ENCODE measurements at places on chromosomes 6 and 20.
A peak's percentile ranks its signal among the peaks of the same experiment; 100 is the strongest.

- no peak for DNase-seq
Measured at GRCh38 chr20:52484438-52484837, 292.9 kb upstream of the ZFP64 start.

- DNase-seq: no peak
Measured at GRCh38 chr6:37373822-37374471, 20.2 kb downstream of the RNF8 start.

GRCh38 chr20:2172305-2173175 is 70.9 kb downstream of the STK35 start:
- DNase-seq: peak; percentile 44

GRCh38 chr6:147849401-147850330 is 341.2 kb downstream of the SAMD5 start:
- DNase-seq: no peak

DNA sequence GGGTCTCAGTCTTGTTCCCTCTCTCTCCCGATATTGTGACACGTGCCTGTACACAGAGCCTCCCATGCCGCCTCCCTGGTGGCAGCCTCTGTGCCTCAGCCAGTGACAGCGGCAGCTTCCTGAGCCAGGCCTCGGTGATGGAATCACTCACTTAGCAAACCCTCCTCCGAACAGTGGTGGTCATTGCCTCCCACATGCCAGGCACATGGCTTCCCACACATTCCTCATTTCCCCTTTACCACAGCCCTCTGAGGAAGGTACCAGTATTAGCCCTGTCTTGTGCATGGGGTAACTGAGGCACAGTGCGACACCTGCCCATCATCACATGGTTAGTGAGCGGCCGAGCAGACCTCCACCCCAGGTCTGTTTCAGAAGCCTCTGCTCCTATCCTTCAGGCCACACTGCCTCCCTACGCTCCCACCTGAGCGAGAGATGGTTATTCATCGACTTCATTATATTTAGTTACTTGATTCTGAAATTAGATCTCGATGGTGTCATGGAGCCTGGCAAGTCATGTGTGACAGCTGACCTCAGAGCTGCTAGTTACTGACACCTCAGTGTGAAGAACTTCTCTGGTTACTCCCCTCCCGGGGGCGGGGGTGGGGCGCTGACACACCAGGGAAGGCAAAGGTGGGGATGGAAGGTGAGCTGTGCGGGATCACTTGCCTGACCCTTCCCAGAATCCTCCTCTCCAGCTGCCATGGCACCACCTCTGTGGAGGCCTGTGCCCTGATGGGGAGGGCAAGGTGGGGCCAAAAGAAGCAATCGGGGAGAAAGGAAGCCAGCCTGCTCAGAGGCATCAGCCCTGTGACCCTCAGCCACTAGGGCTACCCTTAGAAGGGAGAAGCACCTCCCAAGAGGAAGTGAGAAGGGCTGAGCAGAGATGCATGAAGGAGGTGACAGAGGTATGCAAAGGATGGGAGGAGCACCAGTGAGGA is 17.9 kb downstream of the MDGA1 start:
- no peak for DNase-seq

GRCh38 chr6:5422321-5422915 is 161.1 kb downstream of the FARS2 start:
- DNase-seq: no peak

DNA sequence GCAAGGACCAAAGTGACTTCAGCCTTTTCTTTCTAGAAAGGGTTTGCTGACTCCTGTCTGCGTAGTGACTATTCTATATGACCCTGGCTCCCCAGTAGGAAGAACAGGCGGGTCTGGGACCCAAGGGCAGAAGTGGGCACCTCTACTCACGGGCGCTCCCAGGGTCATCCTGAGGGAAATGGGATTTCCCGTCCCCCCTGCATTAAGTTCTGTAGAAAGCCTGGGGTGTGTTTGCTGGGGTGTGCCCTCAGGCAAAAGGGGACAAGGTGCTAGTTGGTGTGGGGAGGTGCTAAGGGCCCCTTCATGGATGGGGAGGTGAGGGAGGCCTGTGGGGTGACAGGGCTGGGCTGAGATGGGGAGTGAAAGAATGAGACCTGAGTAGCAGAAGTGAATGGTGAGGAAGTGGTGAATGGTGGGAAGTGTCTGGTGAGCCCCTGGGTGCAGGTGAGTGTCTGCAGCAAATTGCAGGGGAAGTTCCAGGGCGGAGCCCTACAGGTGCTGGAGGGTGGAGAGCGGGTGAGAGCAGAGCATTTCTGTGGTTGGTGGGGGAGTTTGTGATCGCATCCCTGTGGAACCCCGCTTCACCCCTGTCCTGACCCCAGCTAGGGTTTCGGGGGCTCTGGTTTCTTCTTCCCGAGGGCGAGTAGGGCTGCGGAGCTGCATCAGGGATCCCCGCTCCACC is 21.1 kb downstream of the RAET1L start:
- no peak for DNase-seq

- no peak for DNase-seq
Measured at GRCh38 chr6:13688692-13689196, 22.9 kb downstream of the RANBP9 start.

DNA sequence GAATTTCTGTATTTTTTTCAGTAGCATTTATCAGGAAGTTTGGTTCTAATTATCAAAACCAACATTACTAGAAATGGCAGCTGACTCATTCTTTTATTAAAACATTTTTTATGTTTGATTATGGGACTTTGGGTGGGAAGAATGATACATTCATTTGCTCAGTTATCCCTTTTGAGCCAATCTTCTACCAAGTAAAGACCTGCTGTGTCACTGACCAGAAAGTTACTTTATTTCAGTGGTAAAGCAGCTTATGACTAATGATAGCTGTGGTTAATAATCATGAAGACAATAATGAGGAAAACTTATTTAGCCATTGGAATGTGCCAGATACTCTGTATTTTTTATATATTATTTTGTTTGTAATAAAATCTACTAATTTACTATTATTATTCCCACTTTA is 142.3 kb downstream of the FARS2 start:
- DNase-seq: no peak

DNA sequence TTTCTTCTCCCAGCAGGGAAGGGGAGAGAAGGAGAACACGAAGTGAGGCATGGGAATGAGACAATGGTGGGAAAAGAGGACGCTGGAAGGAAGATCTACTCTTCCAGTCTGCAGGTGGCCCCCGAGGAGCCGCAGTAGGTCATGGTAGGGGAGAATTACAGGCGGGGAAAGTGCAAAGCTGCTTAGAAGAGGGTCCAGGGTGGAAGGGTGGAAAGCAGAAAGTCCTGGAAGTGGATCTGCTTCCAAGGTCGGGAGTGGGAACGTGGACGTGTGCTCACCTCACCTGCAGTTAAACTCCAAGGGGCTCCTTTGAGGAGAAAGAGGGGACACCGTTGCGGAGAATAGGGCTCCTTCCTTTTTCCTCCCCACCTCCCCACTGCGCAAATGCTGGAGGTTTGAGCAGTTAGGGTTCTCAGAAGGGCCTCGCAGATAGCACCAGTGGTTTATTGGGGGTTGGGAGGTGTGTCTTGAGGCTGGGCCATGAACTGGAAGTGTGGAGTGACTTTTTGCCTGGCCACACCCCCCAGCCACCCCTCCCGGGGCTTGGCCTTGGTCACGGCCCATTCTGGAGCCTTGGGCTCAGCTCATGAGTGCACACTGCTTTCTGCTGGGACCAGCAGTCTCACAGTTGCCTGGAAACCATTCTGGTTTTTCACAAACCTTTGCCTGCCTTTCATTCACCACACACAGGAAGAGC is 100.4 kb upstream of the MLN start:
- peak; percentile 42 for DNase-seq

GRCh38 chr6:28266962-28267694 is at the start of gene ZSCAN26:
ZSCAN26 (plus strand) TSS chr6:28267143; CDS start chr6:28271920, 4,777 bp downstream.
- peak; percentile 73 for DNase-seq

GRCh38 chr6:107156617-107157016 is 41.3 kb upstream of the BEND3 start:
- DNase-seq: no peak

- no peak for DNase-seq
Measured at GRCh38 chr20:15138548-15139126, 801.2 kb upstream of the FLRT3 start.

DNA sequence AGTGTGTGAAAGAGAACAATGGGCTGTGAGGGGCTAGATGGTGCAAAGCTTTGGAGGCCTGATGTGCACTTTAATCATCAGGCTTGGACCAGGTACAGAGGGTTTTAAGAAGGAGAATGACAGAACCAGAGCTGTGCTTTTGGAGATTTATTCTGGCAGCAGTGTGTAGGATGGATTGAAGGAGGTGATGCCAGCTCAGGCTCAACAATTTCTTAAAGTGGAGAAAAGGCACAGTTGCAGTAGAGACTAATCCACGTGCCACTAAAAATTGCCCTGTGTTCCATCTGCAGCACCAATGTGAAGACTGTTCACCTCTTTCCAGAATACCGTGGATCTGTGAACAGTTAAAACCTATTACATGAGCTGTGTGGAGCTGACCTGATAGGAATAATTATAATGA is 134.7 kb downstream of the FUT9 start:
- no peak for DNase-seq

- no peak for DNase-seq
Measured at GRCh38 chr6:127342296-127342945, 988 bp downstream of the ECHDC1 start.

GRCh38 chr20:2760297-2760951 is 40.0 kb downstream of the CPXM1 start:
- no peak for DNase-seq

DNA sequence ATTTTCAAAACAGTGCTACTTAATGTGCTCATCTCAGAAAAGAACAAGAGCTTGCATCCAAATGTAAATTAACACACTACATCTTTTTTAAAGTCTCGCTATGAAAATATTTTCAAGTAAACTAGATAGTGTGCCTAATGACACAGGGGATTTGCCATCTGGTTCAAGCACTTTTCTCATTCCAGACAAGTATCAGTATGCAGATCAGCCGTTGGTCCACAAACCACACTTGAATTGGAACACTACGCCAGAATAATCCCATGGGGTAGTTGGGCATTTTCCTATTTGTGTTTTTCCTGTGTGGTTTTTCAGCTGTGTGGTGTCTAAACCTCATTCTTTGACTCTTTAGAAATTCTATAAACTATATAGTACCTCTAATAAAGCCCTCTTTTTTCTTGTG is 256.2 kb downstream of the EPHA7 start:
- DNase-seq: no peak

DNA sequence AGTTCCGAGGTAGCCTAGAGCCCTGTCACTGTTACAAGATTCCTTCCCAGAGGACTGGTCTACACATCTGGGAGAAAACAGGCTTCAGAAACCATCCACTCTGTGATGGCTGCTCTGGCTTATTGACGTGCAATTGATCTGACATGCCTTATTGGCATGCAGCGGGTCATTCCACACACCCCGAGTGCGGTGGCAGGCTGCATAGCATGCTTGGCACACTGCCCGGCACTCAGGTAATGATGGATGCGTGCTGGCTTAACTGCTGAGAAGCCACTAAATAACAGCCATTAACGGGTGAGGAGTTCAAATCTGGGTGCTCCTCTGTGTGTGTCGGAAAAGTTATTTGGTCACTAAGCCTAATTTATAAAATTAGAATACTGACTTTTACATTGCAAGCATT is 67.9 kb upstream of the CDH4 start:
- no peak for DNase-seq

DNA sequence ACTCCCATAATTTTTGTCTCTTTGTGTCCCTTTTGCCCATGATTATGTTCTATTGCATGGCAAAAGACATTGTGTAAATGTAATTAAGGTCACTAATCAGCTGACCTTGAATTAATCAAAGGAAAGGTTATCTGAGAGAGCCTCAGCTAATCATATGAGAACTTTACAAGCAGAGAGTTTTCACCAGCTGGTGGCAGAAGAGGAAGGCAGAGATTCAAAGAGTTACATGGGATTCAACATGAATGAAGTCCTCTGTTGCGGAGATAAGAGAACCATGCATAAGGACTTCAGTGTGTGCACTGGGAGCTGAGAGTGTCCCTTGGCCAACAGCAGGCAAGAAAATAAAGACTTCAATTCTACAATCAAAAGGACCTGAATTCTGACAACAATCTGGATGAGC is 494.1 kb upstream of the ARID1B start:
- DNase-seq: no peak

GRCh38 chr6:13579911-13580310 is 5.5 kb downstream of the SIRT5 start:
- no peak for DNase-seq

- DNase-seq: no peak
Measured at GRCh38 chr20:45592574-45593189, 13.6 kb upstream of the WFDC8 start.

DNA sequence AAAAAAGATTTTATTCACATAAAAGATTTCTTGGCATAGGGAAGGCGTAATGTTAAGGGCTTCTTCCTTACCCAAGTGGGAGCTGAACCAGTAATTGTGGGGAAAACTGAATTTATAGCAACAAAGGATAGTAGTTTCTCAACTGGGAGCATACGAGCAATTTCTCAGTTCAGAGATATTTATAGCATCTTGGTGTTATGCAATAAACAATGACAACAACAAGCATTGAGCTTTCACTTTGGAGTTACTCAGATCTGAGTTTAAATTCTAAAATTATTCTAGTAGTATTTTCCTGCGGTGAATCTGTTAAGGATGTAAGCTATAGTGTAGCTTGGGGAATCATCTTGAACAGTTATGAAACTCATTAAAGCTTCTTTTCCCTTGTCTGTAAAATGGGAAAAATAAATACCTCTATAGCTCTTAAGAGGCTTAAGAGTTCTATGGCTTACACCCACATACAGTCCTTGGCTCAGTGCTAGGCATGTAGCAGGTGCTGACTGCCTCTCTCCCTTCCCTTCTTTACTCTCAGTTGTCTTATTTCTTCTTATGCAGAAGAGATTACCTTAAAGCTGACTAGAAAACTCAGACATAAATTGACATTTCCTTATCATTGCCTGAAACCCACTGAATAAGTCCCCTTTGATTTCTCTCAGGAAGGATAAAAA is 58.8 kb downstream of the SAMD5 start:
- no peak for DNase-seq

DNA sequence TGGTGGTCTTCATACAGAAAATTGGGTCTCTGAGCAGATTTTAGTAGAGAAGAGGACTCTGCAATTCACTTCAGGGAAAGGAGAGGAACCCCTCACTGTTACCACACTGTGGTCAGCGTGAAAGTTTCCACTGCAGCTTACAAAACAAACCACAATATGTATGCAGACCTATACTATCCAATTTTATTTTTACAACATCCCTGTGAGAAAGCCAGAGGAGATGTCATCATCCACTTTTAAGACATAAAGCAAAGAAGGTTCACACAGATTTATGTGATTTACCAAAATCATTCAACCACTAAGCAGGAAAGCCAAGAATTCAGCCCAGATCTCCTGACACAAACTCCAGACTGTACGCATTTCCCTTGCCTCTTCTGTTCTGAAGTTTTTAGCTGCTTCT is 442.4 kb downstream of the FRK start:
- no peak for DNase-seq

DNA sequence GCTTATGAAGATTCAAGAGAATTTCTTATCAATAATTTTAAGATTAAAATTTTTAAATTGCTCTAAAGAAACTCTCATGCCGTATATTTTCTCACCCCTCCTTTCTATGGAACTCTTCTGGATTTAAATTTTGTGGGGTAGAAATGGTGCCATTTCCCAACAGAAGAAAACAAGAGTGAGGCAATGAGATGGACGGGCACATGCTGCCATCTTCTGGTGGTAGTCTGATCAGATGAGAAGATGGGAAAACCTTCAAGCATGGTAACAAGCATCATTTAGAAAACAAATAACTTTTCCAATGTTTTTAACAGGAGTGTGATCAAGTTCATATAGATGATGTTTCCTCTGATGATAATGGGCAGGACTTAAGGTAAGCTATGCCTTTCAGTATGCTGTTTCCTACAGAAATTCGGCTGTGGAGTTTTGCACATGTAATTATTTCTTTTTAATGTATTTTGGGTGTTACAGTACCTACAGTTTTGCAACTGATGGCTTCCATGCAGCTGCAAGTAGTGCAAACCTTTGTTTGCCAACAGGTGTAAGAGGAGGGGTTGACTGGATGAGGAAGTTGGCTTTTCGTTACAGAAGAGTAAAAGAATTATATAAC is 271.4 kb downstream of the EYA4 start:
- no peak for DNase-seq

Measured in stimulated activated CD8-positive, alpha-beta memory T cell treated with anti-CD3 and anti-CD28 coated beads, Interleukin-7, amount 100 ng/mL, for 1 hour (primary cell).